ENCODE measurements at places on chromosomes 12 and 14.

- no peak for DNase-seq
These were observed 42.5 kb downstream of the PRIMA1 start for GRCh38 chr14:93745603-93746273.

- DNase-seq = no peak
These were observed 297.2 kb downstream of the ITPR2 start for GRCh38 chr12:26535826-26536225.

GRCh38 chr12:62599854-62600437, 133.3 kb downstream of the MON2 start:
- no peak for DNase-seq

GRCh38 chr12:106915635-106916026, 40.1 kb upstream of the TMEM263 start:
- DNase-seq = no peak

DNA sequence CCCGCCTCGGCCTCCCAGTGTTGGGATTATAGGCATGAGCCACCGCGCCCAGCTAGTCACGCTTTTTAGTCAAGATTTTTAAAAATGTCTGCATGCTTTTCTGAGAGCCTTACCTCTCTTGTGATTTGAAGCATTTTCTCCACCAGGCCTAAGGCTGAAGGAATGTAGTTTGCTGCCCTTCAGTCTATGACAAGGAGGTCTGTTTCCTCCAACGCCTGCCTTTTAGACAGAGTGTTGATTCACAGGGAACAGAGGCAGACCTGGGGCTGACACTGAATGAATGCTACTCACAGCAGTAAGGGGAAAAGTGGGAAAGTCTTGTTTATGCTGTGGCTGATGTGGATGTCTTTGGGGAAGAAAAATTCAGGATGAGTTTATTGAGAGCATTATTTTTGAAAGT, 27.2 kb upstream of the MDM2 start:
- DNase-seq = no peak

- DNase-seq = no peak
These were observed 617.4 kb upstream of the STXBP6 start for GRCh38 chr14:25667387-25667786.

DNA sequence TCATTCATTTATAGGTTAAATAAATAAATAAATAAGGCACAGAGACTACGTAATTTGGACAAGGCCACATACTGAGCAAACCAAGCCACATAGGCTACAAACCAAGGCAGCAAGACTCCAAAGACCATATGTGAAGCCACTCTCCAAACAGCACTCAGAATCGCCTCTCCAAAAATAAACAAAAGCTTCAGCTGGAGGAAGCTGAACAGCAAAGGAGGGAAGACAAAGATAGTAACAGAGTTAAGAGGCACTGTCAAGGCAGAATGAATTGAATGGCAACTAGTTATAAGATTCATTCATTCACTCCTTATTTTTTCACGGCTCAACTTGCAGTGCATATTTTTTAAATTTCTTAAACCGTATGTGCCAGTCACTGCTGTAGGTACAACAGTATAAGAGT, 200.5 kb upstream of the GRIP1 start:
- DNase-seq = no peak

DNA sequence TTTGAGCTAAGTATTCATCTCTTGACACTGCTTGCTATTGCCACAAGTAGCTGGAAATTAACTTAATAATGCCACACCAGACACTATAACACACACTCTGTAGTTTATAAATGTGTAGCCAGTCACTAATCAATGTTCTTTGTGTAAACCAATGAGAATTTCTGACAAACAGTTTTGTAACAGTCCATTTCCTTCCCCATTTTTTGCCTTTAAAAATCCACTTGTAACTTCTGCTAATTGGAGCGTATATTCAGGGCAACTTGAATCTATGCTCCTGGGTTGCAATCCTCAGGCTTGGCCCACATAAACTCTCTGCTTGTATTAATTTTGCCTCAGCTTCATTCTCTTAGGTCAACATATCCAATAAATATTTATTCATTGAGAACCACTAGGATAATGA, 125.0 kb upstream of the DHRS4 start:
- no peak for DNase-seq

- no peak for DNase-seq
These were observed 38.4 kb downstream of the ZFHX2 start for GRCh38 chr14:23513005-23513817.

DNA sequence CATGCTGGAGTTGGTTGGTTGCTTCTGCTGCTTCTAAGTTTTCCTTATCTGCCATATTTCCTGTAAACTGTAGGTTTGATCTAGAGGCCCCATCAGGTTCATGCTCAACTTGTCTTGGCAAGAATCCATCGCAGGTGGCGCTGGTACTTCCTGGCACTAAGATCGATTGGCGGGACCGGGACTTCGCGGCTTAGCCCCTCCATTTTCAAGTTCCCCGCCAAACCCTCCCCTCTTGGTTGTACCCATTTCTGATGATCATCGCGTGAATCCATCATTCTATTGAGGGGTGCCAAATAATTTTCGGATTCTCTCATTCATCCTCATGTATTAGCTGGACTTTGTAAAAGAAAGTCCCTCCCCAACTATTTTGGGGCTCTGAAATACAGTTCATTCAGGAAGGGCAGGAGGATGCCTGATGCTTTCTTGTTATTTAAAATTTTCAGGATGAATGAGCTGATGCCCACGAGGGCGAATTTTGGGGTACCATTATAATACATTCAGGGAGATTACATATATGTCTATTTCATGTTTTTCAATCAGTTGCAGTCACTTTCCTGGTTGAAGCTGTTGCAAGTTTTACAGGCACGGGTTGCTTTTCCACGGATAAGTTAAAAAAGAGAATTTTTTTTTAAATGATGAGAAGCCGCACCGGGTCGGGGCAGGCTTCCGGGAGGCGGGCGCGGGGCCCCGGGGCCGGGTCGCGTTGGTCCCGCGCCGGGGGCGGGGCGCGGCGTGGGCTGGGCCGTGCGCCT, 395 bp upstream of the BRI3BP start:
- peak; percentile 74 for DNase-seq

GRCh38 chr14:83007641-83008225, 1474.1 kb upstream of the SEL1L start:
- no peak for DNase-seq

- DNase-seq = no peak
These were observed 12.0 kb upstream of the CD9 start for GRCh38 chr12:6187948-6188793.

GRCh38 chr12:112992541-112993398, 14.5 kb downstream of the OAS2 start:
- peak; percentile 57 for DNase-seq

DNA sequence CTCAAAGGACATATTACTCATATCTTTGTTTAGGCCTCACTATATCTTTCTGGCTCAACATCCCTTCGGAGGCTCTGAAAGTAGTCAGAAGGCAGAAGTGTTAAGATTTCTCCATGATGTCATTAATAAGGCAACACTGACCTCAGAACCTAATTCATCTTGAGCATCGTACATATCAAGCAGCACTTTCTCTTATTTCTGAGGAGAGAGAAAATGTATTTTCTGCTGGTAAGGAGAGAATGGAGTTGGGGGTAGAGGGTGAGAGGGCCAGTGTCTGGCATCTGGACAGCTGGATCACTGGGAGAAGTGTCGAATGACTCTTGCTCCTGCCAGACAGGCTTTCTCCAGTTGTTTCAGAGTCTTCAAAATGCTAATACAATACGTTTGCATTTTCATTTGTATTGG, 213.2 kb upstream of the PRICKLE1 start:
- DNase-seq = no peak

GRCh38 chr14:105378873-105379685, 19.3 kb upstream of the TEX22 start:
- DNase-seq = no peak

DNA sequence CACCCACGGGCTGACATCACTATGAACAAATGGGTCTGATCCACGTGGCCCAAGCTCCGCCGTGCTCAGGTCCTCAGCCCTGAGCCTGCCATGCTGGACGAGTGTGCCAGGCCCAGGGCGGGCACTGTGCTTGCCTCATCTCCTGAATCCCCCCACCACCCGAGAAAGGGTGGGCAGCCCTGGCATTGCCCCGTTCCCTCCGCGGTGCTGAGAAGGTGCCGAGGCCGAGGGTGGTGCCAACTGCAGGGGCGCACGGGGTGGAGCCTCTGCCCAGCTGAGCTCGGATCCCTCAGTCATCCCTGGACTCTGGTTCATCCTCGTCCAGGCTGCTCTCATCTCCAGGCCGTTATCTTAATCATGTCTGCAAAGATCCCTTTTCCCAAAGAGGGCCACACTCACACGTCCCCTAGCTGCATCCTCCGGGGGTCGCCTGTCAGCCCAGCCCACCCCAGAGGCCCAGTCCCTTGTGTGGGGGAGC, 60.6 kb downstream of the NOC4L start:
- no peak for DNase-seq

GRCh38 chr12:64610079-64610659, at the start of gene RASSF3:
TSS of gene RASSF3 (plus strand) at chr12:64610495. CDS start at chr12:64610633, 138 bp downstream.
- DNase-seq = peak; percentile 64

DNA sequence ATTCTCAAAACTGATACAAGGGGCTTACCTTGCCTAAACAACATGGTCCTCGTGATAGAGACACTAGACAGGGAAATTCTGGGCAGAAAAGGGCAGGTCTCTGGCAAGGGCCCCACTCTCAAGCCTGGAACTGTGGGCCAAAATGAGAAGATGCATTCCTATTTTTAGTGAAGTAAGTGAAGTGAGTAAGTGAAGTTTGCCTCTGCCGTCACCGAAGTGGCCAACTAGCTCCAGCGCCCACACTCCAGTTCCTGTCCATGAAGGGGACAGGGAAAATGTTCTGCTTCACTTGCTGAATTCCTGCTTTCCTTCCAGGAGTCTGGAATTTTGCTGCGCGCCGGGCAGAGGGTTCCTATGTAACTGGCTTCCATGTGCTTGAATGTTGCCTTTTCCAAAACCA, 1035.6 kb upstream of the TMEM132C start:
- DNase-seq = no peak

DNA sequence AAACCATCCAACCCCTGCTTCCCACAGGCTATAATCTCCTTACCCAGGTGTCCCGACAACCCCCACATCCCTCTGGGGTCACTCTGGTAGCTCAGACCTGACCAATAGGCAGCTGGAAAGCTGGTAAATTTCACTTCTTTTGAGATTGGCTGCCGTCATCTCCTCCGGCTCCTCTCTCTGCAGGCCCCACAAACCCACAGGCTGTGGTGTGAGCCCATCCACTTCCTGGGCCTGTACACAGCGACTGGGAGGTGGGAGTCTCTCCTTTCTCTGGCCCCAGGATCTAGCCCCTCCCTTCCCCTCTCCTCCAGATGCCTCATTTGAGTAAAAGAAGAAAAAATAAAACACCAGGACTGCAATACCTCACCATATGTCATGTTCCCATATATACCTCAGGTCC, 709 bp downstream of the INHBC start:
- no peak for DNase-seq

DNA sequence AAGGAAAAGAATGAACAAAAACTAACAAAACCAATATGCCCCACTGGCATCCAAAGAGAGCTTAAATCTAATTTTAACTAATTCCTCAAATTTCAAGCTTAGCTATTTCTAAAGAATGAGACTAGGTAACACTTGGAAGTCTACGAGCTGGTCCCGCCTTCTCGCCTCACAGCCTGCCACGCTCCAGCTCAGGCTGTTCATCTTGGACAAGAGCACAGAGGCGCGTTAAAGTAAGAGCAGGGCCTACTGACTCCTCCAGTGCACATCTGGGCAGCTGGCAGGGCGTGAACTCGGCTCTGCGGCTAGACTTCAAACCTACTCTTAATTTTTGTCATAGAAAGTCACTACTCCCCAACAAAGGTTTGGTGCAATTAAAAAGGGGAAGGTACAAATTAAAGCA, 64.6 kb downstream of the DICER1 start:
- no peak for DNase-seq

DNA sequence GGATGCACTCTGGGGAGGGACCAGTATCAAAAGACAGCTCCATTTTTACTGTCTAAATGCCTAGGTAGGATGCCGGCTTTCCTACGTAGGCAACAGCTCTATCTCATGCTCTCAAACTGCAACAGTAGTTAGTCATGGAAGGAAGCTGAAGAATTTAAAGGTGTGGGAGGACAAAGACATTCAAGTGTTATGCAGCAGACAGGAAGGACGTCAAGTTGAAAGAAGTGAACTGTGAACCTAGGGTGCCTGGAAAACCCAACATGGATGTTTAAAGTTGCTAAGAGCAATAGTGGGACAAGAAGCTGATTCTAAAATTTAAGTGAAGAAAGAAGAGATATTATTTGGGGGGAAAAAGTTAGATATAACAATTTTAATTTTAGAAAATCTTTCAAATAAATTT, 5.9 kb downstream of the SEC23A start:
- DNase-seq = no peak

DNA sequence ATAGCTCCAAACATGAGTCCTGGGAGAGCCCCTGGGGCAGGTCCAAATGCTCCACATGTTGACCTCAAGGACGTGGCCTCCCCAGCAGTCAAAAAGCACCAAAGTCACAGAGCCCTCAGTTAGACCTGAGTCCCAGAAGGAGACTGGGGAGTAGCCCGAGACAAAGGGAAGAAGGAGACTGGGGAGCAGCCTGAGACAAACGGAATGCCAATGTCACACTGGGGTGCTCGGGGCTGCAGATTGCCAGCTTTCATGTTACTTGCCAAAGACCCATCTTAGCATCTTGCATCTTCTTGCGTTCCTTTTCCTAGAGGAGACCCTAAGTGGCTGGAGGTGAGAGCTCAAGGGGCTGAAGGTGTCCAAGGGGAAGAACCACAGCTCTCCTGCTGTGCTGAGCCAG, 14.9 kb downstream of the PLEKHD1 start:
- no peak for DNase-seq

DNA sequence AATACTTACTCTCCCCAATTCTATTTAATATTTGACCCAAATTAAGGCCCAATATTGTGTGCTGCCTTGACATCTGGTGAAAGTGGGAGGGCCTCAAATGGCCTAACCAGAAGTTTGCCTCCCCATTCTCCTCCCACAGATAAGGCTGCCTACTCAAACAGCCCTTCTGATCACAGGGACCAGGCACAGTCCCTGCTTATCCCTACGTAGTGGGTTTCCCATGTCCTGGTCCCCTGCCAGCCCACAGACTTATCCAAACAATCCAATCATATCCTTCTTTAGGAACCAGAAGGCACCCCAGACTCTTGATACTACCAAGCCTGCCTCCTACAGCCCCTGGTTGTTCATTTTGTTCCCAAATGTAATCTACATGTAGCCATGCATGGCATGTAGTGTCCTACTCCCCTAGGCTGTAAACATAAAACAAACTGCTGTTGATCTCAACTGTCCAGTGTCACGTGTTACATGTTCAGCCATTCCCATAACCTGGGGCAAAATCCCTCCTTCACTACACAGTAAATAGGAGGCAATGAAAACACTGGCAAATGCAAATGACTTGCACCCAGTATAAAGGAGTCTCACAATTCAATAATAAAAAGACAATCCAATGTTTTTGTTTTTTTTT, 49.3 kb downstream of the EEA1 start:
- no peak for DNase-seq

GRCh38 chr12:42282294-42282693, 43.6 kb downstream of the ZCRB1 start:
- no peak for DNase-seq

DNA sequence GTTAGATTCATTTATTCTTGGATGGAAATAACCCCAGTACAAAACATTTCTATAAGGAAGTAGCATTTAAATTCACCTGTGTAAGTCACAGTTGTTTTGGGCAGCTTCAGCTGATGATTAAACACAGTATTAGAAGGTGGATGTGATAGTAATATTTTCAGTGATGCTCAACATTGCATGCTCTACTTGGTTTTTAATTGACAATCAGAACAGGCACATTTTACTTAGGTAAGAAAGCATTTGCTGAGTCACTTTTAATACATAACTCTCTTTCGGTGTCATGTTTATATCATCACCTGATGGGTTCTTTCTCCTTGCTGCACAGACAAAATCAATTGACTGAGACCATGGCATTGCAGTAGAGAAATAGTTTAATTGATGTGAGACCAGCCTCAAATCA, 80.7 kb downstream of the CMAS start:
- DNase-seq = no peak

All from effector memory CD8-positive, alpha-beta T cell (primary cell).